ENCODE measurements at places on chromosomes 7 and 10.

GRCh38 chr7:151198945-151199848 is 11.1 kb downstream of the H2BK1 start:
- DNase-seq = no peak

DNA sequence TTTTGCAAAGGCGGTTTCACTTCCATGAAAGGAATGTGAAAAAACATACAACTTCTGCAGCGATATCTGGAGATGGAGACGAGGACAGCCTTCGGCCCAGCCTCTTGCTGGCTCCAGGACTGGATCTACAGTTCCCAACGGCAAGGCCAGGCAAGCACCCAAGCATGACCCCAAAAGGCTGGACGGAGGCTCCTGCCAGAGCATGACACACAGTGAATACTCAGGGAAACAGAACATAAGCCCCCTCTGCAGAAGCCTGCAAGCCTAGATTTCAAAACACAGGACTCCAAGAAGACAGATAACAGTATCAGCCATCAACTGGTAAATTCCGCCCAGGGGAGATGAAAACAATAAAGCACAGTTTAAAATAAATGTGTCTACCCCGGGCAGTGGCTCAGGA is 3.3 kb upstream of the LRRC27 start:
- no peak for DNase-seq

DNA sequence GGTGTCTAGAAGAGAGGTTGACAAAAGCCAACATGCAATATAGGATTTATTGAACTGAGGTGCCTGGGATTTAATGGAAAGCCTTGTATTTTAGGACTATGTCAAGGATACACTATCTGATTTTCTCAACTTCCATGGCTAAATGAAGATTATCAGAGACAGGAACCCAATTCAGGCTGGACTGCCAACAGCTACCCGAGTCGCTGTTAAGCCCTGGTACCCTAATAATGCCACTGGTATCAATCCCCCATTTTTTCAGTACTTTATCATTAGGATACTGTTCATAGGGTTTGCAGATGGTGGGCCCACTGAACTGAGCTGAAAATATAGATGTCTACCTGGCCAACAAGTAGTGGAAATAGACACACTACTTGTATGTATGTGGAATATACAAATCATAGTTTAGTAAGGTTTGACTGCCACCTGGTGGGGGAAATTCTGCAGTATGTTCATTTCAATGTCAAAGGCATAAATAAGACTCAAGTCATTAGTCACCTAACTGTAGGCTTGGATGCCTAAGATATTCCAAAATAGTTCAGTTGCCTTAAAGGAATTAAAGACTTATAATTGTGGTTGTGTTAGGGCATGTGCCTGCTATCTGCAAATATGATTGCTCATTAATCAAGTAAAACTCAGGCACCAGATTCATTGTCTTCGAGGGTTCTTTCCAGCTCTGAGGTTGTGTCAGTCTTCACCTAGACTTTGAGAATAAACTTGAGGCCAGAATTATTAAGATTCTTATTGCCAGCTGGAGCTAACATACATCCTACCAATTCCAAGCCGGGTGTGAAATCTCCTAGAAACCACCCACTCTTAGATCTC is 34.1 kb upstream of the NOBOX start:
- no peak for DNase-seq

DNA sequence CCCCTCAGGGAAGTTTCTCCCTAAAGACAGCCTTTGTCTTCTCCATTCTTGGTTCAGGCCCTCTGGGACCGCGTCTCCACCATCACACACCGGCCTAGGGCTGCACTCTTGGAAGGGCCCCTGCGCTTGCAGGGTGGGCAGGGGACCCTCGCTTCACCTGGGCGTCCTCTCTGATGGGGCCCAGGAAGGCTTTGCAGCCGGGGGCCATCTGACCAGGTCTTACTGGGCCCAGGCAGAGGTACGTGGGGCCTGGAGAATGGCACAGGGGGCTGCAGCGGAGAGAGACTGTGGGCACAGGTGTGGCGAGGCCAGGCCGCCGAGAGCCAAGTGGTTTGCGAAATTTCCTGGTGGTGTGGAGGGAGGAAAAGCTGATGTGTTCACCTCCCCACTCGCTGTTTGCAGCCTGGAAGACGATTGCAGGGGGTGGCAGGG is 44.4 kb downstream of the ALOX5 start:
- DNase-seq = no peak

- no peak for DNase-seq
Measured at GRCh38 chr10:98267069-98267893, 713 bp downstream of the LOXL4 start.

- DNase-seq = no peak
Measured at GRCh38 chr7:127954357-127954748, 76.9 kb downstream of the LRRC4 start.

DNA sequence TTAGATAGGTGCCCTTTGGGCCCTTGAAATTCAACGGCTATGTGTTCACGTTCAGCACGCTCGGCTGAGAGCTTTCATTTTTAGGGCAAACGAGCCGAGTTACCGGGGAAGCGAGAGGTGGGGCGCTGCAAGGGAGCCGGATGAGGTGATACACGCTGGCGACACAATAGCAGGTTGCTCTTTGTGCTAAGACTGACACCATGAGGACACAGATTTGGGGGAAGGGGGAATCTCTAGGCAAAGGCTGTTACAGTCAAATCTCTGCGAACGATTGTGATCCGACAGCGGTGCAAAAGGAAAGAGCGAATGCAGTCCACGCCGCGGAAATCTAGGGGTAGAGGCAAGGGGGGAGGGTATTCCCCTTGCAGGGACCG is 667 bp downstream of the KLLN start:
- DNase-seq = no peak

GRCh38 chr7:110889335-110889734 is 201.6 kb upstream of the LRRN3 start:
- DNase-seq = no peak

Measured in substantia nigra (tissue), 51 donors.